ENCODE measurements at places on chromosomes 3 and 15.

- DNase-seq, result no peak
These were observed 27.4 kb upstream of the TJP1 start for GRCh38 chr15:29849716-29850115.

DNA sequence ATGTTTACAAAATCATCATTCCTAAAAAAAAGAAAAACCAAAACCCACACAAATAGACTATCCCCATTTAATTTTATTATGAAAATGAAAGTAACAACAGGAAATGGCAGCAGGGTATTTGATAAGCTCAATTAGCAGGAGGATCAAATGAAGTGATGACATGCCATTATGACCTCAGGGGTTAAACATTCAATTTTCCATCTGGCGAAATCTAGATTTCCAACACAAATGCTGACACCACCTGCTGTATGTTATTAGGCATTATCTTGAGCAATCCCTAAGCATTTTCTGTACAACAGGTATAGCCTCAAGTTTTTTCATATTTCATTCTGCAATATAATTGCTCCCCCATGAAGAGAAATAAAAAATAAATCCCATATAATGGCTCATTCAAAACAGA, 57.1 kb downstream of the SHQ1 start:
- DNase-seq, result no peak

GRCh38 chr3:80213086-80213485, 445.3 kb upstream of the ROBO1 start:
- no peak for DNase-seq

GRCh38 chr3:76026379-76026778, 241.0 kb upstream of the ZNF717 start:
- DNase-seq, result no peak

DNA sequence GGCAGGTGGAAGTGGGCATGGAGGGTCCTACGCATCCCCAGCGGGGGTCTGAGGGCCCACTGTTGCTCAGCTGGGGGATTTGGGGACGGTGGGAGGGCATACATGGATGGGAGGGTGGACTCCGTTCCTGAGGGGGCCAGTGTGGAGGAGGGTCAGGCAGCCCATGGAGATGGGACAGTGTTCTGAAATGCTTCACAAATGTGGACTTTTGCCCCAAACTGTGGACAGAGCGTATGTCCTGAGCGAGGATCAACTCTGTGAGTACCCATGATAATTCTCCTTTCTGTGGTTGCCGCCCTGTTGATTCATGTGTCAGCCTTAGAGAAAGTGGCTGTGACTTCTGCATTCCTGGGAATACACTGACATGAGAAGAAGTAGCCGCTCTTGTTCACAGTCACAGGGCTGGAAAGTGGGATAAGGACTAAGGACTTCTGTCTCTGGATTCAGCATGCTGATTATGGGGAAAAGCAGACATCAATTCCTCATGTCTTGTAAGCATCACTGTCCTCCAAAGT, 33.4 kb downstream of the SMAD3 start:
- no peak for DNase-seq

GRCh38 chr3:123832692-123833397, 51.3 kb downstream of the MYLK start:
- DNase-seq, result no peak

DNA sequence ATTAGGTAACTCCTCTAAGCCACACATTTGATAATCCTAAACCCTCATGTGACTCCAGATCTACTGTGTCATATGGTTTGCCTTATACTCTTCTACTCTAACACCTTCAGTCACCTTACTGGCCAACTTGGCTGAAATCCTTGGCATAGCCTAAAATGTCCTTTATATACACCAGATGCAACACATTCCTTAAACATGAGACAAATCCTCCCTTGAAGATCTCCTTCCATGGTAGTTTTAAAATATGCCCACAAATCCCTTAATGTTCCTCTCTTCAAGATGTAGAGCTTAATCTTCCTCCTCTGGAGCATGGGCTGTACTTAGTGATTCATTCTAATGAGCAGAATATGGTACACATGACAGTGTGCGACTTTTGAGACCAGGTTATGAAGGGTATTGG, 238.9 kb downstream of the SUCLG2 start:
- peak; percentile 2 for DNase-seq

DNA sequence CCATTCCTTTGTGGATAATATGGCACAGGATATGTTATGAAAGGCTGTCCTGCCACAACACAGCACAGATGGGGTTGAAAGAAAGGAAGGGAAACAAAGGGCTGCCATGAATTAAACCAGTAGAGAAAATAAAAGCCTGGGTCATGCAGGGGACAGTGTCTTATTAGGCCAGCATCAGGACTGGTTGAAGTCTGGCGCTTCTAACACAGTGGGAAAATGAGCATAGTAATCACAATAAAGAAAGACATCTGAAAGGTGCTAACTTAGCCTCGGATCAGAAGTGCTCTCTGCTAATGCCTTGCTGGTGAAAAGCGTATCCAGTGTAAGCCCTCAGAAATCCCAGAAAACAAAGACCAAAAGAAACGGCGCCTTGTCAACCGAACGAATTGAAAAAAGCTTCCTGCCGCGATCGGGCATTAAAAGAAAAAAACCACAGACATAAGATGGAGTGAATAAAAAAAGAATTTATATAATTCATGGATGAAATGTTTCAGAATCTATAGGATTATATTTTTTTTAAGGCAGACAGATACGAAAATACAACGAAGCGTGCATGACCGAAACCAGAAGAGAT, 566 bp upstream of the MKRN3 start:
- no peak for DNase-seq

DNA sequence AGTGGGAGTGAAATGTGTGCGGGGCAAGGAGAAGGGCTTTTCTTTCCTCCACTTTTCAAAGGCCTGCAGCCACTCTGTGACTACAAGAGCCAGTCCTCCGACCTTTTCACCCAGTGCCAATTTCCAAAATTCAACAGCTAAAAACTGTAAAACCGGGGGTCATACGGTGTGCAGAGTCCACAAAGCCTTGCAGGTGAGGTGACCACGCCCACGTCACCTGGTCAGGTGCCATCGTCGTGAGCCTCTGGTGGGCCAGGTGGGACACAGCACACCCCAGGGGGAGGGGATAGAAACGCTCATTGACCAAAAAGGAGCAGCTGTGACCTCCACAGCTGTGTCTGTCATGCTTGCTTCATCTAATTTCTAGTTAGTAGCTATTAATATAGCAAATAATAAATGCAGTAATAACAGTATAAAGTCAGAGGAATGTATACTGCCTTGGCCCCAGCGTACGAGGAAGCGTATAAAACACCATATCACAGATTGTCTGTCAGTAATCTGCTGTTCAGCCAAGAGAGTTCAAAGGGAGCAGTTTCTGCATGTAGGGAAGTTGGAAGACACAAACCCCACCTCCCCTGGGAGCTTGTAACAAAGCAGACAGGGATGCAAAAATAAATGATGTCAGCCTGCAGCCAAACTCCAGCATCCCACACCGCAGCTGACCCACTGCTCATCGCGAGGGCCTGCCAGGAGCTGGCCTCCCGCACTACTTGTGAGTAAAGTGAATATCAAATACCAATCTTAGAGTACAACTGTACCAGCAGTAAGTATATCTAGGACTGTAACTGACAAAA, 86.7 kb downstream of the VGLL4 start:
- no peak for DNase-seq

DNA sequence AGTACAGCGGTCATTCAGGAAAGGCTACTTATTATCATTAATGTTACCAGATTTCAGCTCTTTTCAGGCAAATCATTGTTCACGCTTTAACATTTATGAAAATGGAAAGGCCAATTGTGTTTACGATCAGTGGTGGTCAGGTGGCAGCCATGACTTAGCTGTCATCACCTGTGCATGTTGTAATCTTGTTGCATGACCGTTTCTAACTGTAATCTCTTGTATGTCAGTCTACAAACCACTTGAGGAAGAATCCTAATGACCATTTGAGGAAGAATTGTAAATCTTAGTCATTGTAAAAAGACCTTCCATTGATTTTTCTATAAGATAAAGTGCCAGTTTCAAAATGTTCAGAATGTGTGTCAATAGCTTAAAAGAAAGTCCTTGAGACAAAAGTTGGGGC, 100.4 kb downstream of the SERPINI1 start:
- no peak for DNase-seq

- DNase-seq, result no peak
These were observed 37.1 kb downstream of the DAZL start for GRCh38 chr3:16568115-16568514.

- DNase-seq, result no peak
These were observed 78.1 kb upstream of the RNF7 start for GRCh38 chr3:141659821-141660613.
